ENCODE measurements at places on chromosomes 1 and 21.
A peak's percentile ranks its signal among the peaks of the same experiment; 100 is the strongest.

GRCh38 chr1:205187420-205187819 lies 24.1 kb downstream of the DSTYK start:
- no peak for DNase-seq

DNA sequence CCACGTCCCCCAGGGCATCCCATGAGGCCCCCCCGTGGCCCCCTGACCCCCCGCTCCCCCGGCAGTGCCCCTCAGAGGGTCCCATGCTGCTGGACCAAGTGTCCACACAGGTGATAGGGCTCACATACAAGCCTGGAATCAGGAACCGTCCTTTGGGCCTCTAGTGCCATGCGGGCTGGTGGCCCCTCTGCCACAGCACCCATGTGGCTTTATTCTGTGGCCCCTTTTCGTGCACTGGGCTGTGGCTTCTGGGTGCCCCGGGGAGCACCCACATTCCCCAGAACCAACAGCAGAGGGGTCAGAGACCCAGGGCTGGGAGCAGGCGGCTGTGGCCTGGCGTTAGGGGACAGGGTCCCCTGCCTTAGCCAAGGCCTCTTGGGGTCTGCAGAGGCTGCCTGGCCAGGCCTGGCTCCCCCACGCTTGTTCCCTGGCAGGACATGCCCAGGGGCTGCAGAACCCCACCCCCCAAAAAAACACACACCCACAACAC lies 31.7 kb downstream of the SLC19A1 start:
- no peak for DNase-seq

DNA sequence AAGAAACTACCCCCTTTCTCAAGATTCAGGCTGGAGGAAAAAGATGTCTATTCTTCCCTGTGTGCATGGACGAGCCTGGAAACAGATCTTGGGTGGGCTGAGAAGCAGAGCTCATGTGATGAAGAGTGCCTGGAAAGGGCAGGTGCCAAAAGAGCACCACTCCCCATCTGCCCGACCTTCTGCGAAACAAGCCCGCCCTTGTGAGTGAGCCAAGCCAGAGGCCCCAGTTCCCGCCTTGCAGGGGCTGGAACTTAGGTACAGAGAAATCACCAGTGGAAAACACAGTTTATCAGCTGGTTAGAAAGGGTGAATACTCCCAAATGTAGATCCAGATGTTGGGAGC lies 26.7 kb upstream of the A3GALT2 start:
- no peak for DNase-seq

- no peak for DNase-seq
Measured at GRCh38 chr1:34684266-34684665, 70.6 kb upstream of the GJB5 start.

GRCh38 chr1:159171688-159172501 lies 480 bp downstream of the CADM3 start:
- no peak for DNase-seq

GRCh38 chr1:163863731-163864130 lies 542.0 kb downstream of the NUF2 start:
- no peak for DNase-seq

- DNase-seq: peak; percentile 43
Measured at GRCh38 chr1:1208713-1209433, 2.5 kb upstream of the TNFRSF18 start.

GRCh38 chr21:44399151-44399954 lies 45.9 kb downstream of the TRPM2 start:
- no peak for DNase-seq

- peak; percentile 48 for DNase-seq
Measured at GRCh38 chr1:168443899-168444298, 99.9 kb downstream of the XCL2 start.

GRCh38 chr1:232593717-232594502 lies 36.0 kb downstream of the SIPA1L2 start:
- DNase-seq: no peak

DNA sequence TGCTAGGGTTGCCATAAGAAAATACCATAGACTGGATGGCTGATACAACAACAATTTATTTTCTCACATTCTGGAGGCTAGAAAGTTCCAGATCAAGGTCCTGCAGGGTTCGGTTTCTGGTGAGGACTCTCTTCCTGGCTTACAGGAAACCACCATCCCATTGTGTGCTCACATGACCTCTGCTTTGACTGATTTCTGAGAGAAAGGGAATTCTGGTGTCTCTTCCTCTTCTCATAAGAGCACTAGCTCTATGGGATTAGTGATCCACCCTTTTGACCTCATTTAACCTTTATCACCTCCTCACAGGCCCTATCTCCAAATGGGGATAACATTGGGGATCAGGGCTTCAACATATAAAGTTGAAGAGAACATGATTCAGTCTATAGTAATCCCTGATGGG lies 47.5 kb downstream of the MRPL39 start:
- no peak for DNase-seq

DNA sequence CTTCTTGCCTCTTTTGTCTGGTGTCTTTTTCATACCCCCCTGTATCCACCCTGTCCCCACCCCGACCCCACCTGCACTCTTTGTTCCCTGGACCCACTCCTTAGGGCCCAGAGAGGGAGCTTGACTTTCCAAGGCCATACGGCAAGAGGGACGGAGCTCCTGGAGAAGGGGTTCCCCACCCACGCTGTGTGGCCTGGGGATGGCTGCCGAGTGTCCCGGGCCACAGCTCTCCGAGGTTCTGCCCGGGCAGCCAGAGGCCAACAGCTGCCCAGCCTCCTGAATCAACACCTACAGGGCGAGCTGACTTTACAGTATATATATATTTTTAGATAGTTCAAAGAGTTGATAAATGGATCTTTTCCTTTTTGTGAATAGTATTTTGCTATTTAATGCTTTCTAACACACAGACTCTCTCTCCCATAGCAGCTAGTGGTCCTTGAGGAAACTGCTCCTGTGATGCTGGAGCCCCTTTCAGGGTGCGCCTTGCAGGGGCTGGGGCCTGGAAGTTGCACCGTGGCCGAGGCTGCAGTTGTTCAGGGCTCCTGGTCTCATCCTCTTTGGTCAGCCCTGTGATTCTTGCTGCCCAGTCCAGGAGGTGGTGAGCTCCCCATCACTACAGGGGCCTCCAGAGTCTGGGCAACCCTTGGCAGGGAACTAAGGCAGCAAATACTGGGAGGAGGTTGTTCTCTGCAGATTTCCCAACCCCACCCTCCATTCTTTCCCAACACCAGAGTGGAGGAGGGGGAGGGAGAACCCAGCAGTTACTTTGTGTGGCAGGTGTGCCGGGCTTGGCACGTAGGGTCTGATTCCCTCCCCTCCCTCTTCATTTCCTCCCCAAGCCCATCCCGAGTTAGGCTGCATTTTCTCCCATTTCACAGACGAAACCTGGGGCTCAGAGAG lies 321.6 kb downstream of the PTPRU start:
- no peak for DNase-seq

GRCh38 chr1:171081763-171082201 lies 8.9 kb upstream of the FMO3 start:
- DNase-seq: no peak

GRCh38 chr1:107939256-107939655 lies 25.7 kb downstream of the VAV3 start:
- DNase-seq: no peak

DNA sequence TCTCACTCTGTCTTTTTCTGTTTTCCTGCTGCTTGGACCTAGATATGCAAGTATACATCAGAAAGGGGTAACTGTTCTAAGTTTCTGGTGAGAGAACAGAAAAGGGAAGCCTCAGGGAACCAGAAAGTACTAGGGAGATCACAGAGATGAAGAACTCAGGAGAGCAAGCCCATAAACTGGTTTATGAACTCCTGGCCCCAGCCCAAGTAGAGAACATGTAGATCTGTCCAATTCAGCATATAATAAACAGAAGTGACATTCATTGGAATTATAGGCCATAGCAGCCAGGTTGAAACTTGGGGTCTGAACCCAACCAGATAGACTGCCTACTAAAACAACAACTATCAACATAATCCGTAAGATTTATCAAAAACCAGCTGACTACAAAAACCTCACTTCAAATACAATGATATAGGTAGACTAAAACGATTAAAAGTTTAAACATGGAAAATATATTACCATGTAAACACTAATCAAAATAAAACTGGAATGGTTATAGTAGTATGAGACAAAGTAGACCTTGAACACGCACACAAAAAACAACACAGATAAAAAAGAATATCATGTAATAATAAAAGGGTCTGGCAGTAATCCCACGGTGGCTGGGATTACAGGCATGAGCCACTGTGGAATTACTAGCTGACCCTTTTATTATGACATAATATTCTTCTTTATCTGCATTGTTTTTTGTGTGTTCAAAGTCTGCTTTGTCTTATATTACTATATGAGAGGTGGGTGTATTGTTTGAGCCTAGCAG lies 65.0 kb downstream of the ZSWIM5 start:
- DNase-seq: no peak

DNA sequence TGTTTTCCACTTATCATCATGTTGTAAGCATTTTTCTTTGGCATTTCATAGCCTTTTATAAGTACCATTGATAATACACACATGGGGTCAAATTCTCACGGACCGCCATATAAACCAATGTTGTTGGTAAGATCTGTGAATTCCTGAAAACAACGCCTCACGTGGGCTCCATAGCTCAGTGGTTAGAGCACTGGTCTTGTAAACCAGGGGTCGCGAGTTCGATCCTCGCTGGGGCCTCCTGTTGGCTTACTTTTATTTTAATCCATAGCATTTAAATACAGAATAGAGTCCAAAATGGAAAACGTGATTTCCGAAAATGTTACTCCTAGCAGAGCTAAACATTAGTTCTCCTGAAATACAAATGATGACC lies 83.1 kb downstream of the HHIPL2 start:
- peak; percentile 73 for DNase-seq

Data from CD4-positive, alpha-beta T cell treated with Interleukin-2 at 100 ng/mL for 4 hours (primary cell).